ENCODE measurements at places on chromosomes 1 and 21.

- no peak for DNase-seq
Measured at GRCh38 chr1:99829269-99829668, 20.9 kb upstream of the AGL start.

DNA sequence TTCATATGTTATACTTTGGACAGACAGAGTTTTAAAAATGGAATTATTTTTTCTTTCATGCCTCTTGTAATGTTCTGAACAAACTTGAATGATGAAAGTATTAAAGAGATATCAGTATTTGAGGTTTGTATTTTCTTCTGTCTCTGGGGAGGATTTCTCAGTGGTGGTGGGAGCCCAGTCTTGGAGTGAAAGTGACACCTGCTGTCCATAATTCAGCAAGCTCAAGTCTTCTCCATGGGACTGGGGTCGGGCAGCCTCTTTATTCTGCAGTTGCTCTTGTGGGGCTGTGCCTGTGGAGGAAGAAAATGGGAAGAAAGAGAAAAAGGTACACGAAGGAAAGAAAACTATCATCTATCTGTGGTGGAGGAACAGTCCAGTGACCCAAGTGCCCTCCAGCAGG lies 56.1 kb downstream of the SMYD2 start:
- DNase-seq = no peak

DNA sequence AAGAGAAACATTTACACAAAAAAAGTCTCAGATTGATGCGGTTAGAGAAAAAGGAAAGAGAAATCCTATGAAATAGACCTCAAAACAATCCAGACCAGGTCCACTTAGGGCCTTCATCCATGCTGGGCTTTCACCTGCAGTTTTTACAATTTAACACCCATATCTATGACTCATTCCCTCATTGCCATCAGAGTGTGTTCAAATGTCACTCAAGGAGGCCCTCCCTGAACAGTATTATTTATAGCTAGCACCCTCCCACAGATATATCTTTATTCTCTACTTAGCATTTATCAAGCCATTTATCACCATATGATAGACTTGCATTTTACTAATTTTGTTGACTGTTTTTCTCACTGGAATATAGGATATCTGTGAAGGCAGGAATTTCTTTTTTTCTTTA lies 824 bp upstream of the KRTAP21-3 start:
- DNase-seq = no peak

- no peak for DNase-seq
Measured at GRCh38 chr1:31541194-31541593, 35.1 kb upstream of the TINAGL1 start.

- DNase-seq = no peak
Measured at GRCh38 chr21:44455524-44456213, 359 bp downstream of the LRRC3 start.

DNA sequence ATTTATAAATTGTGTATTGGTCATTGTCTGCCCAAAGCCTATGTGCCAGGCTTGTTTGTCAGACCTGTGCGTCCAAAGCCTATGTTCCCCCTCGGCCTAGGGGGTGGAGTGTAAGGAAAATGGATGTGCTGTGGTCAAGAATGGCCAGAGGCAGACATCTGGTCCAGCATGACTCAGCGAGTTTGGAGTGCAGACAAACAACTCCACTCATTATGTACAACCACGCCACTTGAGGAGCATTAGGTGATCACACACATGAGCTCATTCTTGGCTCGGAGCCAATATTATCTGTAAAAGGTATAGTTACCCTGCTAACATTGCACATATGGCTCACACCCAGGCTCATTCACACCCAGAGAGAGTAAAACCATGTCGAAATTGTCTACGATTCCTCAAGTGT lies 1047.6 kb upstream of the ADGRL4 start:
- DNase-seq = peak; percentile 80

GRCh38 chr21:41507521-41508414 lies at the start of gene TMPRSS2:
TSS of gene TMPRSS2 (minus strand) at chr21:41508158. CDS start at chr21:41498133, 10,025 bp downstream.
- DNase-seq = no peak

DNA sequence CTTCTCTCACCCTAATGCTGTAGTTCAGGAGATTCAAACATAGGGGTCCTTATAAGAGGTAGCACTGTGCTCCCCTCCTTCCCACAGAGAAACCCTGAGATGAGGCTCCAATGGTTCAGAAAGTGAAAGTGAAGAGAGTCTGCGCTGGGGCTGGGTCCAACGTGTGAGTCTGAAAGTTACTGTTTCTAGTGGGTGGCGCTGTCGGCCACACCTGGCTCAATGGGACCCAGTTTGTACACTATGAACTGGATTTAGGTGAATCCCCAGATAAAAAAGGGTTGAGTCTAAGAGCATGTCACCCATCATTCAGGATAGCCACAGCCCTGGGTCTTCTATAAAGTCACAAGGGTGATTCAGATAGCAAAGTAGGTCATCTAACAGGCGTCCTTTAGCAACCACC lies 2.8 kb downstream of the SMCP start:
- DNase-seq = no peak

DNA sequence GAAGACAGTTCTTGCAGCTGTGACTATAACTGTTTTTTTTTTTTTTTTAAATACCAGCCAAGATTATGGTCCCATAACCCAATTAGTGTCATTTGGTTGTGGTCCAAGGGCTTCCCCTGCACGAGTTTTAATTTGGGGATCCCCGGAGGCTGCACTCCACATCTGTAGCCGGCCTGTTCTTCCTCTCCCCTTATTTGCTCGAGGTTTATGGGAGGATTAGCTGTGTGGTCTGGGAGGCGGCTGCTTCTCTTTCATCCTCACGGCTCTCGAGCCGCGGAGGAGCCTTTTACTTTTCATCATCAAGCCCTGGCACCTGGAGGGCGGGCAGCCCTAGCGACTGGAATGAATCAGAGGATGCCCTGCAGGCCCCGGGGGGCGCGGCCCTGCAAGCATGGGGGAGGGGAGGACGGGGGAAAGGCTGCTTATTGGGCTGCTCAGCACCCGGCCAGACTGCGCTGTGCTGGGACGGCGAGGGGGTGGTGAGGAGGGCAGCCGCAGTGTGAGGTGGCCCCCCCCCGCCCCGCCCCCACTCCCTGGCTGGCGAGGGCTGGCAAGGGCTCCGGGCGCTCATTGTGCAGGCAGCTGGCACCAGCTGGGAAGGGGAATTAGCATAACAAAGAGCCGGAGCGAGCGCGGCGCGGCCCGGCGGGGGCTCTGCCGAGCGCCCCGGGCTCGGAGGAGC lies 18.5 kb downstream of the SERTAD4 start:
- peak; percentile 74 for DNase-seq

DNA sequence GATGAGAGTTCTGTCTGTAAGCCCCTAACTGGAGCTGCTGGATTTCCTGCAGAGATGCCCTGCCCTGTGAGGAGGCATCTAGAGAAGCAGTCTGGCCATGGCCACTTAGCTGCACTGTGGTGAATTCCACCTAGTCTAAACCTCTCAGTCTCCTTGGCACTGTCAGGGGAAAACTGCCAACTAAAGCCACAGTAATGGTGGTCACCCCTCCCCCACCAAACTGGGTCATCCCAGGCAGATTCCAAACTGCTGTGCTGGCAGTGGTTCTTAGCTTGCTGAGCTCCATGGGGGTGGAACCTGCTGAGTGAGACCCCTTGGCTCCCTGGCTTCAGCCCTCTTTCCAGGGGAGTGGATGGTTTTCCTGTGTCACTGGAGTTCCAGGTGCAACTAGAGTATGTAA lies 740.6 kb downstream of the RWDD3 start:
- DNase-seq = peak; percentile 67

DNA sequence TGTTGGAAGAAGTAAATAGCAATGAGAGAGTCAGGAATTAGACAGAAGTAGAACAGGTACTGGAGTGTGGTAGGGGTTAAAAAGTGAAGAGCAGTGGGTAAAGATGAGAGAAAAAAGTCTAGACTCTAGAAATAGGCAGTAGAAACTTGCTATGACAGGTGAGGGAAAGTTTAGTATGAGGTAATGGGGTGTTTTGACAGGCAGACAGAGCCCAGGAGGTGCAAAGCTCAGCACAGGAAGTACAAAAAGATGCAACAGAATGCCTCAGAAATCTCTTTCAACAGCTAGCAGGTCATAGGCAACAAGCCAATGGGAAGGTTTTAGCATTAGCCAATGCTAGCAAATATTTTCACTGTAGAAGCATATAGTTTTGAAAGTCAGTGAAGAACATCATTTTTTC lies 319.1 kb upstream of the SGIP1 start:
- no peak for DNase-seq

DNA sequence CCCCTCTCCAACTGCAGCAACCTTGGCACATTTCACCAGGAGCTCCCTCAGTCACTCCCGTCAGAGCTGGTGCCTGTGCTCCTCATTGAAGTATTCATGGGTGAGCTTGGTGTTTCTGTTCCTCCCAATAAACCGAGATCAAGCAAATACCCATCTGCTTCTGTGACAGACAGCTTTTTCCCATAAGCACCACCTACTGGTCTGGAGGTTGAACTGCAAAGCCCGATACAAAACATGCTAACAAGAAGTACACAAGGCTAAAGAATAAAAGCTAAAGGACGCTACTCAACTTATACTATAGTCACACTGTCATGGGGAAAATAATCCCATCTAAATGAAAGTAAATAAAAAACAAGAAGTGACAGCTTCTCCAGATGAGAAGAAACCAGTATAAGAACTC lies 111.9 kb upstream of the C21orf91 start:
- DNase-seq = no peak

GRCh38 chr21:17513214-17514123 lies 626 bp downstream of the CXADR start:
- DNase-seq = no peak

DNA sequence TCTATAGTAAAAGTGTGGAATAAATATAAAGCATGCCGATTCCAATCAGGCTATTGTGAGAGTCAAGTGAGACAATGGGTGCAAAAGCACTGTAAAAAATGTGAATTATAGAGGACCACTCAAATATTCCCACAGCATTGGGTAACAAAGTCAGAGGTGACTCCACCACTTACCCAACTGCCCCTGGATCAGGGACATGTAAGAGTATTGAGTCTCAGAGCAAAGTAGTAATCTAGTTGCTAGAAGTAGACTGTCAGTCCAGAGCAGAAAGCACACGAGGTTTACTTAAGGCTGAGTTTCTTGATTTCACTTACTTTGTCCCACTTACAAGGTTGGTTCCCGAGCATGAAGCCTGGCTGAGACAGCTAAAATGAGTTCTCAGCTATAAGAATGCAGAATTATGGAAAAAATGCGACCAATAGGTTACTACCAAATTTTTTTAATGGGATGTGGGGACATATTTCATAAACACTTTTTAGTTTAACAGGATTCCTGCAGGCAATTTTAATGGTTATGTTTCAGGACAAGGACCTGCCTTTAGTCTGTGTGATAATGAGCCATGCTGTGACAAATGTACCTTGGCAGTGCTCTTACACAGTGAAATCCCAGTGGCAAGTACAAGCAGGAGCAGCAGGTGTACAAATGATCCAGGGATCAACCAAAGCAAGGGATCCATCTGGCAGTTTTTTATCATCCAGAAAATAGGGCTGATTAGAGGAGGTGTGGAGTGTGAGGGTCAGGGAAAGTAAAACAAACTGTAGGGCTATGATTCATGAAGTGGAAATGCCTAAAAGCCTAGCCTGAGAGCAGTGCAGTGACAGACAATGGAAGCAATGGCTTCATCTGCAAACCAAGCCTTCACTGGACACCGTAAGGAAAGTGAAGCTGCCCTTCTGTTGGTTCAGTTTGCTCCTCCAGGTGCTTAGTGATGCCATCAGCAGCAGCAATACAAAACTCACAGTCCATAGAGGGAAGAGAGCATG lies 156.2 kb upstream of the SPAG17 start:
- no peak for DNase-seq

DNA sequence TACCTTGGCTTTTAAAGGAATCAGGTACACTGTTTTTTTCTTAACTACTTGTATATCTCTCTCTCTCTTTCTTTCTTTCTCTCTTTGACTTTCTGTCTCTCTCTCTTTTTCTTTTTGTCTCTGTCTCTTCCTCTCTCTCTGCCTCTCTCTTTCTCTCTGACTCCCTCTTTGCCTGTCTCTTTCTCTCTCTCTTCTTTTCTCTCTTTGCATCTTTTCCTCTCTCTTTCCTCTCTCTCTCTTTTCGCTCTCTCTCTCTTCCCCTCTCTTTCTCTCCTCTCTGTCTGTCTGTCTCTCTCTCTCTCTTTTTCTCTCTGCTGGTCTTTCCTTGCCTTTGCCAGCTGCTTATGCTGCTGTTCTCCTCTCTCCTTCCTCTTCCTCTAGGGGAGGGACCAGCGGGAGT lies 143.2 kb downstream of the TRIM33 start:
- no peak for DNase-seq

DNA sequence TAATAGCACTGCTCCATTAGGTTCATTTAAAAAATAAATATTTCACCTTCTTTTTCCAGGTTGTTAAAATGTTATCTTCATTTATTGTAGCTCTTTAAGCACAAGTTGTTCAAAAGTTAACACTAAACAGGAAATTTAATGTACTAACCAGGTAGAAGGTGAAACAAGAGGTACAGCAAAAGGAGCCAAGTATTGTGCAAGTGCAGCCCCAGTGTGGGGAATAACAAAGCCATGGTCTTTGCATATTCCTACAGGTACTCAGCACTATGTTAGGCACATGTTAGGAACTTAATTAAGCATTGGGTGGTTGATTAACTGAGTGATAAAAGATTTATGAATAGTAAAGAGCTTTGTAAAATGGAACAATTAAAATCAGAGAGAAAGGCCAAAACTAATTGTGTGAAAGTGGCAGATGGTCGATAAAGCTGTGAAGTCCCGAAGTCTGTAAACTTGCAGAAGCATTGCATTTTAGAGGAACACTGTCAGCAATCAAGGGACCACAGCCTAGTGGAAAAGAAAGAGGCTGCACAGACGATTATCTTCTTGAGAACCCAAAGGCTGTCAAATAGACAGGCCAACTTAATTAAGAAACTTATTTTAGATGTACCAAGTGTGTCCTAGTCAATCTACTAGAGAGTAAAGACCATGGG lies 185.8 kb downstream of the SLC44A5 start:
- no peak for DNase-seq

DNA sequence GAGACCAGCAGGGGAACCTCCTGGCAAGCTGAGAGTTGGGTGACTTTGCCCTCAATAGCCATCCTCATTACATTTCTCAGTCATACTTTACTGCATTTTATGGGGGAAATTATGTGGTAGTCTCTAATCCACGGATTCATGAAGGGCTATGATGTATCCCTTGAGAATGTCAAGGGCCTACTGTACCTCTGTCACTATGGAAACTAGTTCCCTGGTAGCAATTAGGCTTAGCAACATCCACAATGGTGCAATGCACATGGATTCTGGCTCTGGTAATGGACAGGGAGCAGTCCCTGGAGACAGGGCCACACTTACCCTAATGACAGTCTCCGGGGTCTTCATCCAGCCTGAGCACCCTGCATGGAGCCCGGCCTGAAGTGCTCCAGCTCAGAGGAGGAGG lies 26.5 kb downstream of the LRRN2 start:
- no peak for DNase-seq

DNA sequence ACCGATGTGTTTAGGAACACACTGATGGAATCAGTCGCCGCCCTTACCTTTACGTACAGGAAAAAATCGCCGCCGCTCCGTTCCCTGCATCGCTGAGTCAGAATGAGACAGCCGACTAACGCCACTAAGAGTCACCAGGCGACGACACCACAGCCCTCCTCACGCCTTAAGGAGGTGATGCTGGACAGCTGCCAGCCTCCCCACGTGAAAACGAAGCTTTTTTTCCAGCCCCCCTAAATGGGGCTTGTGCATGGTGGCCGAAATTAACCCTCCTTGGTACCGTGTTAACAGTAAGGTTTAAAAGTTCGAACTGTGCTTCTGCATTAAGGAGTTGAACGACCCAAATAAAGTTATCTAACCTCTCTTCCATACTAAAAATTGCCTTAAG lies 511 bp downstream of the DNTTIP2 start:
- peak; percentile 71 for DNase-seq

All from RCC 7860 (cell line).